Daoy (cell line): ENCODE measurements at places on chromosomes 7 and 10. TPM values are rescaled to one million over a fixed set of nuclear protein-coding genes. Genes with fewer than 3 reads are reported as not detected.
A peak's percentile ranks its signal among the peaks of the same experiment; 100 is the strongest.

DNA sequence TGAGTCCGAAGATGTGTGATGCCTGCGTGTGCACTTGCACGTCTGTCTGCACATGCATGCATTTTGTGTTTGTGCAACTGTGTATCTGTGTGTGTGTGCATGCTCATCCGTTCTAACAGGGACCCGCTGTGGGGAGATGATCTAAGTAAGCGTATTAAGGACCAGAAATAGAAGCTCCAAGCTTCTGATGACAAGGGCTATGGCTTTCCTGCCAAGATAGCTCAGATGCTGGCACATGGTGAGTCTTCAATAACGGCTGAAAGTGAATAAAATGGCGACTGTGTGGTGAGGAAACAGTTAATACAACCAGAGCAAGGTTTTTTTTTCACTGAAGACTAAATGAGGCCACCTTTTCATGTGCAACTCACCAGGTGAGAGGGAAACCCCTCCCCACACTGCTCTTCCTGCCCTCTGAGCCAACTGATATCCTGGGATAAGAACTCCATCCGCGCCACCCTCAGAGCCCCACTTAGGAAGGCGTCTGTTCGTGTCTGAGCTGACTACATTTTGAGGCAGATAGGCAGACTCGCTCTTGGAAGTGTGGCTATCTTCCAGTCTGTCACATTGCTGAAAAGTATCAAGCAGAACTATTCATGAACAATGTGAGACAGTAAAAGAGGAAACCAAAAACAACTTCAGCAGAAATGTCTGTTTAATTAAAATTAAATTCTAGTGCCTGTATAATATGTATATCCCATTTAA lies 47.4 kb upstream of the TCERG1L start:
- no peak for DNase-seq

GRCh38 chr7:23121165-23121564 lies 15.6 kb downstream of the KLHL7 start:
- no peak for DNase-seq

DNA sequence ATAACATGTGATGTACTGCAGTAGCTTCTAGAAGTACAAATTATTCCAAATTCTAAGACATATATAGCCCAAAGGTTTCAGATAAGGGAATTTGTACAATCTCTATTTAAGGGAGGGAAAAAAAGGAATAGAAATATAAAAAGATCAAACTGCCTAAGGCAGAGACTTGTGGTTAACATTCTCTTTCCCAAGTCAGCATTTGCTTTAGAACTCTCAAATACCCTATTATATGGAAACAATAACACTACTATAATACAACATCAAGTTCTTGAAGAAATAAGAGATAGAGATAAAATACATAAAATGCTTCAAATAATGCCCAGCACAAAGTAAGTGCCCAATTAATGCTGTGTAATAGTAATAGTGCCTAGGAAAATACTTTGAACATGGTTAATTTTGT lies 123.1 kb downstream of the CRPPA start:
- DNase-seq: no peak

DNA sequence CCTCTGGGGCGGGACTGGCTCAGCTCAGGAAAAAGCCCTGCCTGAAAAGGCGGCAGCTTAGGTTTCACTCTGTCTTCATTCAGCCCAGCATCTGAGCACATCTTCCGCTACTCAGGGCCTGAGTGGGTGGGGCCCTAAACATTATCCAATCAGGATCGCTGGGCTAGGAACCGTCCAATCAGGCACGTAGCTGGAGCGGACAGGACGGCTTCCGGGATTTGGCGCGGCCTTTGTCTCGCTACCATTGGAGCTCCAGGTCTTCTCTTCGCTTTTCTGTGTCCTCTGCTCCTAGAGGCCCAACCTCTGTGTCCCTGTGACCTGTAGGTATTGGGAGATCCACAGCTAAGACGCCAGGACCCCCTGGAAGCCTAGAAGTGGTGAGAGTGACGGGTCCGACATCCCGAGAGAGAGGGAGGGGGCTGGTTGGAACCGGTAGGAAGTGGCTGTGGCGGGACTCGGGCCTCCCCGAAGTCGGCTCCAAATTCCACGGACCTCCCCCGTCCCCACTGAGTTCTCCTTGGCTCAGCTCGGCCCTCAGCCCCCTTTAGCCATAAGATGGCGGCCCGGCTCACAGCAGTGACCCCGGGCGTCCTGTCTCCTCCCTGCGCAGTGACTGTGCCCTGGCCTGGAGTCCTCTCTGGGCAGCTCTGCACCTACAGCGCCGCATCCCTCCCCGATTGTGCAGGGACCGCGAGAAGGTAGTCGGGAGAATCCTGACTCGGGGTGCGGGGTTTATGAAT lies 99.1 kb downstream of the ZNF680 start:
- peak; percentile 79 for DNase-seq

- DNase-seq: no peak
Observed at GRCh38 chr7:98404840-98405239, 4.0 kb upstream of the BAIAP2L1 start.

- no peak for DNase-seq
Observed at GRCh38 chr7:3143869-3144775, 100.5 kb upstream of the CARD11 start.

DNA sequence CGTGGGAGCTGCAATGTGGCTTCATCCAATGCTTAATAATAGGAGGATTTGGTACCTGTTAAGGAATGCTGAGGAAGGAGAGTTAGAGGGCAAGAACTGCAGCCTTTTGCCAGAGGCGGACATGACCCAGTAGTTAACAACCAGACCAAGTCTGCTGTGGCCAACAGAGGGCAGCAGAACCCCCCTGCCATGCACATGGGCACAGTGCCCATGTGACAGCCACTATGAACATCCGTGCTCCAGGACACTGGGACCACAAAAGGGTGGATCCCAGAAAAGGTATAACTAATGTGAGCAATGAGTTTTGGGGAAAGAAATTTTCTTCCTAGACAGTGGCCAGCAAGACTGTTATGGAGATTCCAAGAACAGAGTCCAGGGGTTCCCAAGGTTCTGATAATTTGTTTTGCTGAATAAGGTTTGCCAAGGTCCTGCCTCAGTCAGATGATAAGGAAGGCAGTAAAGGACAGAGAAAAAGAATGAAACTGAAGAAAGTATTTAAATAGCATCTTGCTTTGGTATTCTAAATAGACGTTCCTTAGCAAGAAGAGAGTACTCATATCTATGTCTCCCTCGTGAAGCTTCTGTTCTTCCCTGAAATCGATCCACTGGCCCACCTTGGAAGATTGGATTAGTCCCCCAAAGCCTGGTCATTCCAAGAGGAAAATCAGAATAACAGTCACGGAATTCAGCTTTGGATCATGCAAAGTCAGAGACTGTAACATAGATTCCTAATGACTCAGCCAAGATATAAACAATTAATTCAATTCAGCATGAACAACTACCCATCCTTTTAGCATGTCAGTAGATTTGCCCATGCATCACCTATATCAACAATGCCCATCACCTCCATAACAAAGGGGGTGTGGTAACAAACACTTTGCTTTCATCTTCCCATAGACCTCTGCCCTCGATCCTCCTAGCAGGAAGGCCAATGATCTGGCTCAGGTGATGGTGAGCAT lies 56.0 kb downstream of the LGI1 start:
- DNase-seq: peak; percentile 61

DNA sequence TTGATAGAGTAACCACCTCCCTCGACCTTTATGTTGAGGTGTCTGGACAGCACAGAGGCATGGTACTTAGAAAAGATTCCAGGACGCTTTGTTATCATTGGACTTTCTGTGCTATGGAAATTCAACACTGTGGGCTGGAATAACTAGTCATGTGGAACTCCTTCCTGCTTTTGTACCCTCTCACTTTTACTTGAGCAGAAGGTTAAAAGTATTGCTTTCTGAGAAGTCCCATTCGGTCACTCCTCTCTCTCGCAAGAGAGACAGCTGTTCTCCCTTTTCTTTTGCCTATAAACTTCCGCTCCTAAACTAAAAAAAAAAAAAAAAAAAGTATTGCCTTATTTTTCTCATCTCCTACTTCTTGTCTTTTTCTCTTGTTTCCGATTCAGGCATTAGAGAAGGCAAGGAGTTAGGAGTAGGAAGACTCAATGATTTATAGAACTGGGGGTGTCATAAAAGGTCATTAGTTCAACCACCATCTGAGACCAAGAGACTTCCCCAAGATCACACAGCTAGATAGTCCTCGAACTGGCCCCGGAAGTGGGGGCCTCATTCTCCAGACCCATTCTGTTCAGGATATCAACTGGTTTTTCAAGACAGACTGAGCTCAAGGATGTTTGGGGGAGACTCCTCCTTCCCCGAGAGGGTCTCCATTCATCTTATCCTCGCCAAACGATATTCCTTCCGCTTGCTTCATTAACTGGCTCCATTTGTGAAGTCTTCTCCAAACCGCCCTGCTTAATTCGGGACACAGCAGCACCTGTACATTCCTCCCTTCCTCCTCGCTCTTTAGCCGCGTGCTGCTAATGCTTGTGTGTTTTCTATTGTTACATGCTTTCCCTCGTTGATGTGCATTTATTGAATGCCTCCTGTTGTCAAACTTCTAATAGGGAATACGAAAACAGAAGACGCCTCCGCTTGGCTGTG lies 995 bp upstream of the INPP5F start:
- peak; percentile 14 for DNase-seq

- no peak for DNase-seq
Observed at GRCh38 chr10:124027031-124027611, 66.3 kb downstream of the CHST15 start.

DNA sequence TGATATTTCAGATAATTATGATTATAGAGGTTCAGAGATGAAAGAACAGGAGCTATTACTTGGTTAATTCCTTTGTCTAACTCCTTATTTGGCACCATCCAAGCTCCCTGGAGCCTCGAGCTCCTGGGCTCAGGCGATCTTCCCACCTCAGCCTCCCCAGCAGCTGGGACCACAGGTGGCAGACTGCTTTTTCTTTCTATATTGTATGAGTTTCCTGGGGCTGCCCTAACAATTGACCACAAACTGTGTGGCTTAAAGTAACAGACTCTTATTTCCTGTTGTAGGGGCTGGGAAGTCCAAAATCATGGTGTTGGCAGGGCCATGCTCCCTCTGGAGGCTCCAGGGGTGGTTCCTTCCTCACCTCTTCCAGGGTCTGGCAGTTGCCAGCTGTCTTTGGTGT lies 163.3 kb upstream of the ADCY1 start:
- no peak for DNase-seq

Gene GAD2
- not detected in 2 replicates for total RNA-seq

Gene WNT8B
- not detected in 2 replicates for total RNA-seq

Gene C7orf57
- total RNA-seq: 0.91 and 0.95 TPM in 2 replicates

Gene GATAD1
- 17.6 and 19.9 TPM in 2 replicates for total RNA-seq

Gene CALY
- not detected in 2 replicates for total RNA-seq

Gene CYP26C1
- 0.11 TPM in 1 of 2 replicates, not detected in the other for total RNA-seq

Gene CCL26
- total RNA-seq: 1.5 TPM in 1 of 2 replicates, not detected in the other

Gene OR2A12
- total RNA-seq: not detected in 2 replicates

Gene NEURL1
- total RNA-seq: 0.03 TPM in 1 of 2 replicates, not detected in the other

Gene CYP2C19
- not detected in 2 replicates for total RNA-seq

Gene PLAC9
- total RNA-seq: not detected in 2 replicates

Gene ERVW-1
- not detected in 2 replicates for total RNA-seq

Gene LRRC4
- 0.51 and 1.4 TPM in 2 replicates for total RNA-seq

Gene TMEM273
- total RNA-seq: not detected in 2 replicates

Gene NPC1L1
- total RNA-seq: not detected in 2 replicates

Gene HYAL4
- total RNA-seq: 0.63 and 2.1 TPM in 2 replicates

Gene CNTNAP2
- 6.2 and 6.4 TPM in 2 replicates for total RNA-seq

Gene LIPJ
- total RNA-seq: not detected in 2 replicates

Gene PDE1C
- total RNA-seq: 20.4 and 24.2 TPM in 2 replicates
